ENCODE measurements at places on chromosomes 11 and 22.
A peak's percentile ranks its signal among the peaks of the same experiment; 100 is the strongest.

DNA sequence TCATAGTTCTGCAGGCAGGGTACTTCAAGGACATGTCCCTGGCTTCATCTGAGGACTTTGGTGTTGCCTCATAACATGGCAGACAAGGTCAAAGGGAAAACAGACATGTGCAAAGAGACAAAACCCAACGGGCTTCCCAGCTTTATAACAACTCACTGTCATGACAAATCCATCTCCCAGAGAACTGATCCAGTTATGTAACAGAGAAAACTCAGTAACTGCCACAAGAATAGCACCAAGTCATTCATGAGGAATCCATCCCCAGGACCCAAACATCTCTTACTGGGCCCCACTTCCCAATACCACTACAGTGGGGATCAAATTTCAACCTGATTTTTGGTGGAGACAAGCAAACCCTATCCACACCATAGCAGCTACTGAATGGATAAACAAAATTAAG is 13.0 kb downstream of the OR52N4 start:
- no peak for DNase-seq

DNA sequence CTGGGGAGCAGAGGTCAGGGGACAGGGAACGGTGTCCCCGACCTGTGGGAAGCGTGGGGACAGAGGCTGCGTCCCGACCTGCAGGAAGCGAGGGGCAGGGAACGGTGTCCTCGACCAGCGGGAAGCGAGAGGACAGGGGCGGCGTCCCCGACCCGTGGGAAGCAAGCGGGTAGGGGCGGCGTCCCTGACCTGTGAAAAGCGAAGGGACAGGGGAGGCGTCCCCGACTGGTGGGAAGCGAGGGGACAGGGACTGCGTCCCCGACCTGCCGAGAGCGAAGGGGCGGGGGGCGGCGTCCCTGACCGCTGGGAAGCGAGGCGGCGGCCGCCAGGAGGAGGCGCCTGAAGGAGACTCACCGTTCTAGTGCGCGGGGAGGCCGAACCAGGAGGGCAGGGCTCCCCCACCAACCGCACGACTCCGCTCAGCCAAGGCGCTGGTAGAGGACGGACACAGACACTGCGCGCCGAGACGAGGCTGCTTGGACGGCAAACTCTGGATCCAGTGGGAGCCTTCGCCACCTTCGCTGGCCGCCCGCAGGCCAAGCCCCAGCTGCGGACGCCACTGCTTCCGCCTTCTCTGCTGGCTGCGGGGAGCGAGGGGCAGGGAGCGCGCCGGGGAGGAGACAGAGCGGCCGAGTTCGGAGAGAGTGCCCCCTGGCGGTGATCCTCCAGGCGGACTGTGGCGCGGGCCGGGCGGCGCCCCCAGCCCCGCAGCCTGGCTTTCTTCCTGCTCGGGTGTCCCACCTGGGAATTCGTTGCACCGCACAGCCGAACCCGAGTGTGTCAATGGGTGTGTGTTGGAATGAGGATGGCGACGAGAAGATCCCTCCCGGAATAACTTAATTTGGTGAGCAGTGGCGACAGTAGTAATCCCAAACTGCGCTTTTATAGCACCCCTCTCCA is at the start of gene TRAF6:
Gene TRAF6, minus strand, starts transcription at position 579 of the 900 bp plus-strand sequence. CDS start 8,757 bp downstream, outside the sequence.
- peak; percentile 72 for DNase-seq

GRCh38 chr11:13109616-13110015 is 100.5 kb downstream of the RASSF10 start:
- DNase-seq = no peak

DNA sequence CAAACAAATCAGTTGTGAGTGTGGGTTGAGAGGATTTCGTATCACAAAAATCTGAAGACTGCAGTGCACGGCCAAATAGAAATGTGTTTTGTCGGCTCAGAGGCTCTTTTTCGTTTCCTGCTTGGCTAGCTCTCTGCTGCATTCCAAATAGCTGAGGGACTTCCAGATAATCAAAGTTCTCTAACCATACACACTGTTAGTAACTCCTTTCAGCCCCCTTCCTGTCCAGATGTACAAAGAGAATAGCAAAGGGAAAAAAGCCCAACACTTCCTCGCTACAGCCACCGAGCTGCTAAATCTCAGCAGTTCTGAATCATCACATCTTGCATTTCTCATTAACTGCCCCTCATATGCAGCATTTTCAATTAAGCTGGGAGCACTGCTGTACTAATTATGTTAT is 203.1 kb downstream of the TENM4 start:
- no peak for DNase-seq

GRCh38 chr11:29913352-29913751 is 103.5 kb downstream of the KCNA4 start:
- DNase-seq = no peak

GRCh38 chr11:10868352-10868751 is 10.5 kb upstream of the ZBED5 start:
- DNase-seq = no peak

DNA sequence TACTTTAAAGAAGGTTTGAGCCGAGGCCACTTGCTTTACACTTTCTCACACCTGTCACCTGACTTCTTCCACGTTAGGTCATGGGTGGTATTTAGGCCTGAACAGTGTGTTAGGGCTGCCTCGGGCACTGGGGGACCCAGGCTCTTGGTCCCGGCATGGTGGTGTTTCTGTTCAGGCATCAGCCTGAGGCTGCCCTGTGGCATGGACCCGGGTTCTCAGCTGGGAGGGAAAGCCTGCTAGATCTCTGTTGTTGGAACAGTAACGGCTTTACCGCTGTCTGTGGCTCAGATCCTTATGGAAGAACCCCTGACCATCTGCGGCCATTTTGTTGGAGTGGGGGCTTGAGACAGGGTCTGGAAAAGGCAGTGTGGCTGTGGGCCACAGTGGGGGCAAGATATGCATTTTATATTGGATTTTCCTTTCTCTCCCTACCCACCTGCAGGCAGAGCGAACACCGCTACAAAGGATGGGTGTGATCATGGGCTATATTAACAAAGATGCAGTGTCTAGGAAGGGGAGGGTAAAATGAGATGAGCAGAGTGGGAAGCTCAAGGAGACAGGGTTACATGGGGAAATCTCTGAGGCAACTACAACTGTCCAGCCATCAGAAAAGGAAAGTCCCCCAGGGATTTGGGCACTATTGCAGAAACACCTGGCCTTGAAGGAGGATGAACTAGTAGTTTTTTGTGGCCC is 1.6 kb upstream of the KCNJ11 start:
- no peak for DNase-seq

GRCh38 chr22:17712441-17712840 is 61.8 kb downstream of the BID start:
- DNase-seq = no peak
